ENCODE measurements at places on chromosomes 13 and 19.

- no peak for DNase-seq
Observed at GRCh38 chr13:31441800-31442510, 242.2 kb downstream of the B3GLCT start.

GRCh38 chr19:40588110-40588854 lies 11.6 kb downstream of the SHKBP1 start:
- no peak for DNase-seq

GRCh38 chr13:114315074-114315785 lies 927 bp downstream of the CHAMP1 start:
- no peak for DNase-seq

DNA sequence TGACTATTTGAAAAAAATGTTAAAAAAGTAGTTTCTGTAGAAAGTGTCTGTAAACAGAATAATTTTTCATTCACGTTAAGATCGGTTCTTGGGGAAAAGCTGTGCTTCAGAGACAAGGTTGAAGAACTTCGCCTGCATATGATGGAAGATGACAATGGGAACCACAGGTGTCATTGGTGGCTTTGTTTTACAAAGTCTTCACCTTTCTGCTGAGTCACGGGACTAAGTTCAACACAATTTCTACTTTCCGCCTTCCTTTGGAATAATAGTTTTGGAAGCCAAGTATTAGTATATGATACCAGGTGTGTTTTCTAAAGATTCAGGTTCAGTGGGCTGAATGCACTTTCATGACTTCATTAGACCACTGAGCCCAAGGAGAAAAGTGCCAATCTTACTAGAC lies 155.6 kb upstream of the RNF113B start:
- DNase-seq, result no peak

DNA sequence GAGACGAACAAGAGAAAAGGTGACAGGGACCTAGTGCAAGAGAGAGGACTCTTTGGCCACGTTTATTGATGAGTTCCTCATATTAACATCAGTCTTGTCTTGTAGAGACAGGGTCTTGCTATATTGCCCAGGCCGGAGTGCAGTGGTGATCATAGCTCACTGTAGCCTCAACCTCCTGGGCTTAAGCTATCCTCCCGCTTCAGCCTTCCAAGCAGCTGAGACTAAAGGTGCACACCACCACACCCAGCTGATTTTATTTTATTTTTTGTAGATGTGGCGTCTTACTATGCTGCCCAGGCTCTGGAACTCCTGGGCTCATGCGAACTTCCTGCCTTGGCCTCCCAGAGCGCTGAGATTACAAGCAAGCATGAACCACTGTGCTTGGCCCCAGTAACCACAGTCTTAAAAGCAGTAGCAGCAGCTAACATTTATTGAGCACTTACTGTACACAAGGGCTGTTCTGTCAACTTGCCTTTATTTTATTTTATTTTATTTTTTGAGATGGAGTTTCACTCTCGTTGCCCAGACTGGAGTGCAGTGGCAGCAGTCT lies 1.1 kb upstream of the SH2D3A start:
- DNase-seq, result no peak

DNA sequence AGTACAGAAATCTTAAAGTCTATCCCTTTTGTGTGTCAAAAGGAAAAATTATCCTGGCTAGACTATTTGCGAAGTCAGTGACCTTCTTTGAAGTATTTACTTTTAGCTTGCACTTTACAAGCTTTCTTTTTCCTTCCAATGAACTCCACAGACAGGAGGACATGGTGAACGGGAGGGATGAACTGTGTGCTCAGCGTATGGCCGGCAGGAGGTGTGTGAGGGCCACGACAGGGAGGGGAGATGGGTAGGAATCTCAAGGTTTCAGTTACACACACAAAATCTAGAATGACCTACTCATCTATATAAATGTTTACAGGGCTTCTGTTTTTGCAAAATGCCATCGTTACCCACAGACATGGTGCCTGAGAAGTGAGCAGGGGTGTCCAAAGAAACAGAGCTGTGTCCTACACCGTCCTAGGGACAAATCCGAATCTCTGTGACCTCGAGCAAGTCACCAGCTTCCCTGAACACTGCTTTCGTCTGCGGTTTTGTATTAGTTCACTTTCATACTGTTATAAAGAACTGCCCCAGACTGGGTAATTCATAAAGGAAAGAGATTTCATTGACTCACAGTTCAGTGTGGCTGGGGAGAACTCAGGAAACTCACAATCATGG lies 537.2 kb downstream of the LIG4 start:
- DNase-seq, result no peak

- no peak for DNase-seq
Observed at GRCh38 chr19:2274931-2275535, 6.9 kb downstream of the PEAK3 start.

DNA sequence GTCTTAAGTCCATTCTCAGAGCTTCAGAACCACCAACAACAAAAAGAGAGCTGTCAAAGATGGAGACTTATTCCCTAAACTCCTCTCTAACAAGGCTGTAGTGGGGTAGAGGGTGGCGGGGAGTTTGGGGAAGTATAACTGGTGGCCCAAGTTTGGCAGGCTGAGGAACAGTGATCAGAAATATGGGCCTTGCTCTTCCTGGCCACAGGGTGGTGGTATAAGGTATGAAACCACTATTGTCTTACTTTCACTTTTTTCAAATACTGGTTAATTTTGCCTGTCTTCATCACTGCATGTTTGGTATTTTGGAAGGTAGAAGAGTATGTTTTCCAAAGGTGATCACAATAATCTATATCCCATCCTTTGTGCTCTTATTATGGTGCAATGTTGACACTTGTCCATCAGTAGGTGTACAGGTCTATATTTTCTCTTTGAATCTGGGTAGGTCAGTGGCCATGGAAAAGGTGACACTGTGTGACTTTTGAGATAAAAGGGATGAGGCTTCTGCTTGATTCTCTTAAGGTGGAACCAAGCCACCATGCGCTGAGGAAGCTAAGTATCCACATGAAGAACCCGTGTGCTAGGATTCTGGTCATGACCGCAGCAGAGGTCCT lies 23.2 kb upstream of the GPC5 start:
- no peak for DNase-seq

- no peak for DNase-seq
Observed at GRCh38 chr19:15815306-15815705, at the start of gene OR10H1. OR10H1 (minus strand) TSS chr19:15815664; CDS start chr19:15808037, 7,627 bp downstream.

All from cerebellar nuclear complex (tissue), 1 donor.